ENCODE measurements at places on chromosomes 13 and 19.

DNA sequence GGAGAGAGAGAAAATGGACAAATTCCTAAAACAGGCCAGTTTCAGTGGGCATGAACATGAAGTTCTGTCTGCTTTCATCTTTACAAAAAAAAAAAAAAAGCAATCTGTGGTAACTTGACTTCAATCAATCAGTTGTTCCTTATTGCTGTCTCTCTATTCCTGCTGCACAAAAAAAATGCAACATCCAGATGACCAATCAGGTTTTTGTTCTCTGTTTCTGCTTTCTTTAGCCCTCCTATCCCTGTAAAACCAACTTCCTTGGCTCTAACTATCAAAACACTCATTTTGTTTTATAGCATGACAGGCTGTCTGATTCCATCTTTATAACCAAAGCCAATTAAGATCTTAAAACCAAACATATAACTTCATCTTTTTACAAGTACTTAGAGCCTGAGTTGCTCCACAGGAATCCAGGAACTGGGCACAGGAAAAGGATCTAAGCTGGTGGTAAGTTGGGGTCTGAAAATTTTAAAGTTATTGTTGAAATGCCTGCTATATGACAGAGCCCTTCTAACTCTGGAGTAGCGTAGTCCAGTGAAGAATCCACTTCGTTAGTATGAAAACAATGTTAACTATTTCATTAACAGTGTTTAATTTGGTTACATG is at the start of gene FPR3:
Gene FPR3 (plus strand): TSS at position 273 of the 606 bp plus-strand sequence. CDS start 28,592 bp downstream, outside the sequence.
- no peak for DNase-seq

- no peak for DNase-seq
Measured at GRCh38 chr13:94093652-94094315, 385.7 kb downstream of the DCT start.

- DNase-seq = no peak
Measured at GRCh38 chr19:8336660-8337059, 6.4 kb downstream of the KANK3 start.

DNA sequence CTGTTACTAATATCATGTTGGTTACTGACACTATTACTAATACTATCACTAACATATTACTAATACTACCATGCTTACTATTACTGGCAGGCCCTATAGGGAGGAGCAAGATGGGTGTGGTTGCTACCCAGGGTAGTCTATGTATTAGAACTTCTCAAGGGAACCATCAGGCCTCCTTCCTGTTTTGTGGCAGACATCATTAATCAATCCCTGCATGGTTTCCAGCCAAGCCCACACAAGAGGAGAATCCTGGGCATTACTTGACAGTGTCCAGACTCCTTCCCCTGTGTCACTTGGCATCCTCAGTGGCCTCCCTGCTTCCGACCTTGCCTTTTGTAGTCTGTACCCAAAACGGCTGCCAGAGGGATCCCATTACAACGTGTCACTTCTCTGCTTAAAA is 8.9 kb downstream of the HAS1 start:
- DNase-seq = no peak

GRCh38 chr13:90197722-90198121 is 1149.8 kb upstream of the MIR17HG start:
- DNase-seq = no peak

DNA sequence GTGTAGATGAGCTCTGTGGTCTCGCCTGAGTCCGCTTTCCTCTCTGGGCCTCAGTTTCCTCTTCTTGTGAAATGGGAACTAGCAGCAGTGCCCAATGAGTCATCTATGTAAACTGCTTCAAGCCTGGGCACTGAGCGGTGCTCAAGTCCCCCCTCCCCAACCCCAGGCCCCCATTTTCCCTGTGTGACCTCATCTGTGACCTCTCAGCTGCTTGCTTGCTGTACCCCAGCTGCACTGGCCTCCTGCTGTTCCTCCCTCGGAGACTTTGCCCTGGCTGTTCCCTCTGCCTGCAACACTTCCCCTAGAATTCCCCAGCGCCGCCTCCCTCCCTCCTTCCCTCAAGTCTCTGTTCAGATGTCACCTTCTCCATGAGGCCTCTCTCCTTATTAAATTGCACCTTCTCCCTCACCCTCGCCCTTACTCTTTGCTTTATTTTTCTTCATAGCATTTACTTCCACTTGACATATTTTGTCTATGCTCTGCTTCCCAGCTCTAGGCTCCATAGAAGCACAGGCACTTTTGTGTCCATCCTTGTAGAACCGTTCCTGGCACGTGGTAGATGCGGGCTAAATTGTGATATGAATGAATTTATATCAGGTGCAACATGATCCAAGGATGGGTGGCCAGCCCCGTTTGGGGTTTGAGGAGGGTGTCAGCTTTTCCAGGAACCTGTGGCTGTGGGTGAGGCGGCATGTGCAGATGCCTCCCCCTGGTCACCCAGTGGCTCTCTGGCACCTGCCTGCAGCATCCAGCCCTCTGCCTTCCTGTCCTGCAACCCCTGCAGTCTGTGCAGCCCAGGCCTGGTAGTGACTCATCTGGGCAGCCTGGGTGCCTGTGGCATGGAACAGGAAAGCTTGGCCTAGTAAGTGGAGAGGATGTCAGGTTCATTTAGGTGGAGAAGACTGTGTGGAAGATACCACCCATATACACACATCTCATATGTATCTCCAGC is 26.3 kb downstream of the SIPA1L3 start:
- no peak for DNase-seq

DNA sequence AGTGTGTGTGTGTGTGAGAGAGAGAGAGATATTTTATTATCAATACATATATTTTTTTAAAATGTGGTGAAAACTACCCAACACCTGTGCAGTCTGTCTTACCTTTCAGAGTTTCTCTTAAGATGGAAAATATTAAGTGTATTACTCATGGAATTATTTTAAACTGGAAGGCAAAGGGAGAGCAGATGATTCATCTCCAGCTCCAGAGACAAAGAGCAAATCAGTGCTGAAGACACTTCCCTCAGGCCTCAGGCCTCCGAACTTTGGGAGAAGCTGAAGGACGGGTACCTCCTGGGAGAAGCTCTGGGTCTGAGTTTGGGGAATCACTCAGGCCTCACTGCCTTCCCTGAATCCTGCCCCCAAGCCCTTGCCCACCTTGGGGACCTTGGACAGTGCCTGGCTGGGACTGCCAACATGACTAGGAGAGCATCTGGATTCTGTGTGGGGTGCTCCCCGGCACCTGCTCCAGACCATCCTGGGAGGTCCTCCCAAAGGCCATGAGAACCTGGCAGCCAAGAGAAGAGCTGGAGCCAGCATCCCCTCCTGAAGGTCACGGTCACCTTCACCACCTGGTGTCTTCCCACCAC is 170.4 kb upstream of the UBL3 start:
- DNase-seq = no peak

DNA sequence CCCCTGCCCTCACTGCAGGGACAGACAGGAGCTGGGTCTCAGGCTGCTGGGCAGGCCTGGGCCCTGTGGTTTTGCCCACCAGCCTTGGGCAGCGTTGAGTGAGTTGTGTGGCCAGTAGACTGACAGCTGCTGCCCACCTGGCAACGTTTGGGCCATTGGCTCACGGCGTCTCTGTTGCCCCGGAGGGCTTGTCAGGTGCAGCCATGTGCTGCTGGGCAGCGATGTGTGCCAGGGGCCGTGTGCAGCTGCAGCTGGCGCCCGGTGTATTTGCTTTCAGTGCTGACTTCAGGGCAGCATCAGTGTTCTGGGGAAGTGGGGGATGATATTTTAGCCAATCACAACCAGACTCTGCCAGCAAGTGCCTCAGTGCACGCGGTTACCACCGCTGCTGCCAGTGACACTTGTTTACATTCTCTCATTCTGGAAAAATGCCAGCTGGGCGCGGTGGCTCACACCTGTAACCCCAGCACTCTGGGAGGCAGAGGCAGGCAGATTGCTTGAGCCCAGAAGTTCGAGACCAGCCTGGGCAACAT is 10.6 kb downstream of the FZR1 start:
- DNase-seq = no peak

- no peak for DNase-seq
Measured at GRCh38 chr13:21015284-21015683, 46.1 kb downstream of the LATS2 start.

DNA sequence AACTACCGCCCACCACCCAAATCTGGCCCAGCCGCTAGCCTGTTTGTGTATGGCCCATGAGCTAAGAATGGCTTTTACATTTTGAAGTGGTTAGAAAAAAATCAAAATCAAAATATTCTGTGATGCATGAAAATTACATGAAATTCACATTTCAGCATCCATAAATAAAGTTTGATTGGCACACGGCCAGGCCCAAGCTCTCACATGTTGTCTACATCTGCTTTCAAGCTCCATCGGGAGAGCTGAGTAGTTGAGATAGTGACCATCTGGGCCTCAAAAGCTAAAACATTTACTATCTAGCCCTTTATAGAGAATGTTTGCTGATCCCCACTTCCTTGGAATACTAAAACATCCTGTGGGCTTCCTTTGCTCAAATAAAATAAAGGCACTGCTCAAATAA is 14.5 kb downstream of the RFX2 start:
- no peak for DNase-seq

- no peak for DNase-seq
Measured at GRCh38 chr19:47735131-47735530, 10.2 kb upstream of the NOP53 start.

- DNase-seq = no peak
Measured at GRCh38 chr13:41145136-41145908, 12.7 kb upstream of the KBTBD6 start.

- no peak for DNase-seq
Measured at GRCh38 chr13:41505209-41505835, 48.0 kb downstream of the RGCC start.

DNA sequence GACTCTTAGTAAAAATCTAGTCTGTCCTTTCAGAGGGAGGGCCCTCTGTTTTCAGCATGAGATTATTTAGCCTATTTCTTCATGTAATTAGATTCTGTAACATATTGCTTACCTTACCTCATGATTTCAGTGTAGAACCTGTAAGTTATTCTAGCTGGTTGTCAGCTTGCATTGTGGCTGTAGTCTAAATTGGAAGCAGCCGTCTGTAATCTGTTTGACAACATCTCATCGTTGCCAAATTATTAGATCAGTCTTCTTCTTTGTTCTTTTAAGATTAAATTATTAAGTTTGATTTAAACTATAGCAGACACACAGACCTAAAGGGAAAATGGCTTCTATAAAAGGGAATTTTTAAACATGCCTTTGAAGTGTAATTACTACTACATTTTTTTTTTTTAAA is 34.8 kb downstream of the SLAIN1 start:
- no peak for DNase-seq

GRCh38 chr19:11252665-11253355 is 9.5 kb downstream of the DOCK6 start:
- no peak for DNase-seq

GRCh38 chr13:27487776-27488175 is 37.4 kb upstream of the MTIF3 start:
- DNase-seq = no peak

- DNase-seq = no peak
Measured at GRCh38 chr13:95800436-95800835, 123.5 kb downstream of the DNAJC3 start.

GRCh38 chr13:101709952-101710351 is 257.5 kb downstream of the ITGBL1 start:
- DNase-seq = no peak

DNA sequence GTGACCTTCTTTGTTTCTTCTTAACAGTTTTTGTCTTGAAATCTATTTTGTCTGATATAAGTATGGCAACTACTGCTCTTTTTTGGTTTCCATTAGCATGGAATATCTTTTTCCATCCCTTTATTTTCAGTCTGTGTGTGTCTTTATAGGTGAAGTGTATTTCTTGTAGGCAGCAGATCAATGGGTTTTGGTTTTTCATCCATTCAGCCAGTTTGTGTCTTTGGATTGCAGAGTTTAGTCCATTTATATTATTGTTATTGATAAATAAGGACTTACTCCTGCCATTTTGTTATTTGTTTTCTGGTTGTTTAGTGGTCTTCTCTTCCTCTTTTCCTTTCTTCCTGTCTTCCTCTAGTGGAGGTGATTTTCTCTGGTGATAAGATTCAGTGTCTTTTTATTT is 54.4 kb downstream of the ZNF136 start:
- DNase-seq = no peak

DNA sequence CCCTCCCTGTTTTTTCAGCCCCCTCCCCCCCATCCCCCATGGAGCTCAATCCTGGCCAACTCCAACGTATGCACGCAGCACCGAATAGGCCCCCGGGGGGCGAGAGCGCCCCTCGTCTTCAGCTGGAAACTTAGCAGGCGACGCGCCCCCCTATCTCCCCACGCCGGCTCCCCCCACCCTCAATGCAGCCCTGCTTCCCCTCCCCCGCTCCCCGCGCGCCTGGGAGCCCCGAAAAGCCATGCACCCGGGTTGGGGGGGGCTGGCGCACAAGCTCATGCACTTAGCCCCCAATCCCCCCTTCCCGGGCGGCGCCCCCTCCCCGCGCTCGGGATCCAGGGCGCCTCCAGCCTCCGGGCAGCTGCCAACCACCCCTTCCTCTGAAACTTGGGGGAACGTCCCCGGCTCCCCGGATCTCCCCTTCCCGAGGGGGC is 508 bp downstream of the ZBTB7A start:
- no peak for DNase-seq

DNA sequence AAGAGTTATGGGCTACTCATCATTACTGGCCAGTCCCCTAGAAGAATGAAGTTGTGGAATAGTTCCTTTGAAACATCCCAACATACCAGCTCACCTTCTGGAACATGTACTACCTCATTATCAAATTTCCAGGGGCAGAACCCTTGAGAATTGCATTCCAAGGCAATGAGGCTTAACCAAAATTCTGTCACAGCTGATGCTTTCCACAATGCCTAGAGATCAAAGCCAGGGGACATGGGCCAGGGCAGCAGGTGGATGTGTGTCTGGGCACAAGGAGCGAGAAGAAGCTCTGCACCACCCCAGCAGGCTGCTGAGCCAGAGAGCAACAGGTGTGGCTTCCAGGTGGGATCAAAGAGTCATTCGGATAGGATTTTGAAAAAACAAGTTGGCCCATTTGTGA is 362.1 kb downstream of the EFNB2 start:
- no peak for DNase-seq

- DNase-seq = no peak
Measured at GRCh38 chr19:49255674-49256073, 69.3 kb downstream of the SLC6A16 start.

- no peak for DNase-seq
Measured at GRCh38 chr19:33402421-33403220, 29.1 kb downstream of the CEBPG start.

- DNase-seq = no peak
Measured at GRCh38 chr19:48768994-48769713, 13.8 kb downstream of the FGF21 start.

- DNase-seq = no peak
Measured at GRCh38 chr13:85074543-85075313, 724.5 kb downstream of the SLITRK6 start.
